AG08395 (cell line): ENCODE measurements at places on chromosomes 5 and 9.

- DNase-seq: no peak
These were observed 26.6 kb downstream of the NEK6 start for GRCh38 chr9:124284237-124284831.

DNA sequence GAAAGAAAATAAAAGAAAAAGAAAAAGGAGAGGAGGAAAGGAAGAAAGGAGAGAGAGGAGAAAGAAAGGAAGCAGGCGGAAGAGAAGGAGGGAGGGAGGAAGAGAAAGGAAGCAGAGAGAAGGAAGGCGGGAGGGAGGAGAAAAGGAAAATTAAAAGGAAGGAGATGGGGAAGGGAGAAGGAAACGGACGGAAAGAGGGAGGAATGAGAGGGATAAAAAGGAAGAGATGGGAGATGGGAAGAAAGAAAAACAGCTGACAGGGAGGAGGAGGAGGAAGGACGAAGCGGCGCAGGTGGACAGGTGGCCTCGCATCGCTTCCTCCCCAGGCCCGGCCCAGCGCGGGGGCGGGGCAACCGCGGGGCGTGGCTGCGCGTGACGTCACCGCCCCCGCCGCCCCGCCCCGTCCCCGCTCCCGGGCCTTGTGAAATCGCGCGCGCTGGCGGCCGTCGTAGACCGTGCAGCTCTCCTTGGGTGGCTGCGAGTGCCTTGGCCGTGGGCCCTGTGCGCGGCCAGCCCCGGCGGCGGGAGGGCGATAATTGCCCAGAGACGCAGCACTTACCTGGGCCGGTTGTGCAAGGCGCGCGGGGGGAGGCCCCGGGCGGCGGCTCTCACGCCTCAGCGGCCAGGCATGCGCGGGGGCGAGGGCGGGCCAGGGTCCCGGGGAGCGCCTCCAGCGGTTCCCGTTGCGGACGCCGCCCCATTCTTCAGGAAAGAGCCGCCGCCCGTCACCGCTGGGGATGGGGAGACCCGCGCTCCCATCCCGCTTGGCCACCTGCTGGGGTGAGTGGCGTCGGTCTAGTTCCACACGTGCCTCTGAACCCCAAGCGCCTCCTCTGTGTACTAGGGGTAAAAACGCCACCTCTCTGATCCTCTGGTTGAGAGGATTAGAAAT lies 49.6 kb upstream of the FOXE1 start:
- DNase-seq: peak; percentile 85

- DNase-seq: no peak
These were observed 40.0 kb downstream of the NACC2 start for GRCh38 chr9:136054798-136055714.

DNA sequence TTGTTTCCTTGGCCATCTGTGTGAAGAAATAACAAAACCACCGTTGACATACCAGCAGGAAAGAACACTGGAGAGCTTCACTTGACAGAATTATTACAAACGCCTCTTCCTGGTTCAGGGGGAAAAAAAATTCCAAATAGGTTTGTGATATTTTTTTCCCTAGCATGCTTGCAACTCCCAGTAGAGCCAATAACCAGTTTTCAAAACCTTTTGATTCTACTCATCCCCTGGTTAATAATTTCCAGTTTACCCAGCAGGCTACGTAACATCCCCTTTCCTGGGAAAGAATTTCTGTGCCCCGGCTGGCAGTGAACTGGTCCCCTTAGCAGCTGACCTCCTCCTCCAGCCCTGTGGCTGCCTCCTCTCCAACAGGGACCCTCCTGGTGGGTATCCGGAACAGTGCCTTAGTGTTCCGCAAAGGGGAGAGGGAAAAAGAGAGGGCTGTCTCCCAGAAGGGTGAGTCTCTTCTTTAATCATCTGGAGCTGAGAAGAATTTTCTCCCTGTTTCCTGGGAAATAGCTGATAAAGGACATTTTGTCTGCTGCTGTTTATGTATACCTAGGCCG lies 72.8 kb upstream of the BOD1 start:
- DNase-seq: no peak

DNA sequence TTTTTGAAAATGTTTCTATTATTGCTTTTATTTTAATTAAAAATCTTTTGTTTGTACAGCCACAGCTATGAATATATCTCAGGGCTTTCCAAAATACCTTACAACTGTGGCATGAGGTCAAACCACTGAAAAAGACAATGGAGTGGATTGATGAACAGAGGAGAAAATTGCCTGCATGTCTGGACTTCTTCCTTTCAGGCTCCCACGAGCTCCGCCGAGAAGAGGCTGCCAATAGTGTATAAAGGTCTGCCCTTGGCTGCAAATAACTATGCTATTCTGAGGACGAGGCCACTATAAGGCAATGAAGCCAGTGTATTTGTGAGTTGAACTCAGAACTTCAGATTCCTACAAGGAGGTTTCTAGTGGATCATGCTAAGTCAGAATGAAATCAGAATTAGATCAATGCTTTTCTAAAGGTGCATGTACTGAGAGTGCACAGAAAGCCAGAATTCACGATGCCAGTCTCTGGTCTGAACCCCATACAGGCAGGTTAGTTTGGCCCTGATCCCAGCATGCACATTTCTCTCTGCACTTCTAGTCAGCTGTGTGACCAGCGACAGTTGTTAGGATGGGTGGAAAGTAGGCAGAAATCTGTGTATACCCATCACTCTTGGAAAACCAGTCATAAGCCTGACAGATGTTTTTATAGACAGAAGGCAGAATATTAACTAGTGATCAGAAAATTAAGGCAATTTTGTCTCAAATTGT lies 42.7 kb upstream of the PLPP1 start:
- peak; percentile 26 for DNase-seq

- DNase-seq: no peak
These were observed 143.5 kb downstream of the OLFM1 start for GRCh38 chr9:135230817-135231520.

DNA sequence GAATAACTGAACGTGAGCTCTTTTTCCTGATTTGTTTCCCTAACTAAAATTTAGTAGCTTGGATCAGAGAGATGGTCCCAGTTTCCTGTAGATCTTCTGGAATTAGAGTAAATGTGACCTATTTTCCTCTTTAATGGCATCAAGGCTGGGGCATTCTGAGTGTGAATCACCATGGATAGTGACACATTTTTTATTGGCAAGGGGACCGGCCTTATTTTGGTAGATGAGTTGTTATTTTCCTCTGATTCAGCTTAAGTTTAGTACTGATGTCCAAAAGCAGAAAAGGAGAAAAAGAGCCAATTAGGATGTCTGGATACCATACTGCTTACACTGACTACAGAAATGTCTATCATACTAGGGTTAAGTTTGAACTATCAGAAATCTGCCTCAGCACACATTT lies 68.1 kb downstream of the RNF38 start:
- DNase-seq: peak; percentile 56

DNA sequence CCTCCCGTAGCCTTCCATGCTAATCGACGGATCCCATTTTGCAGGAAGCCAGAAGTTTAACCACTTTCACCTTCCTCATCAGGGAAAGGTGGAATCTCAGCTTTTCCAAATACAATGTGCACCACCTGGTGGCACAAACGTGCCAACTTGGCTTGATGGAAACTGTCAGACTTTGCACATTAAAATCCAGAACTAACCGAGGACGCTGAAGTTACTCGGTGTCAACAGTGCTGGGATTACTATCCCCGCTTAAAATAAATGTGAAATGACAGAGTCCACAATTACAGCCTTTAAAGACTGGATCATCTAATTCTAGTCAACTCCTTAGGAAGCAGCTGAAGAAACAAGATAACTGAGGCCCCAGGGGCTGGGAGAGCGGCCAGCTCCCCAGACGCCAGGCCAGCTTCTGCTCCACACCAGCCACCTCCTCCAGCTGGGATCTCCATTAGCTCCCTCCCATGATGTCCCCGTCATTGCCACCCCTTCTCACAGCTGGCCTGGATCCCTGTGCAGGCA lies 50.1 kb upstream of the RETREG1 start:
- no peak for DNase-seq

DNA sequence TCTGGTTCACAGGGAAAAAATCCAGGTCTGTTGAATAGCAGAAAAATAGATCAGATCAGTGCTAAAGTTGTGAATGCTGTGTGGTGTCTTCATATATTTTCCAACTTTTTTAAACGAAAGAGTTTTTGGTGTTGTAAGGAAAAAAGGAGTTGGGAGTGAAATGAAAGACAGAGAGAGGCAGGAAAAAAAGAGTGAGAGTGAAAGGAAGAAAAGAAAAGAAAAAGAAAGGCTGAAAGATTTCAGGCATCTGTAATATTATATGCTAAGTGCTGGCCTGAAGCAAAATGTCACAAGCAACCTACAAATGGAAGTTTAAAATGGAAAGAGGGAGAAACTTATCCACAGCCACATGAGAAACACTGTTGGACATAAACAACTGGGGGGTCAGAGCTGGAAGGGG lies 124.4 kb downstream of the EBF1 start:
- no peak for DNase-seq

GRCh38 chr5:38036765-38037164 lies 196.9 kb upstream of the GDNF start:
- no peak for DNase-seq

DNA sequence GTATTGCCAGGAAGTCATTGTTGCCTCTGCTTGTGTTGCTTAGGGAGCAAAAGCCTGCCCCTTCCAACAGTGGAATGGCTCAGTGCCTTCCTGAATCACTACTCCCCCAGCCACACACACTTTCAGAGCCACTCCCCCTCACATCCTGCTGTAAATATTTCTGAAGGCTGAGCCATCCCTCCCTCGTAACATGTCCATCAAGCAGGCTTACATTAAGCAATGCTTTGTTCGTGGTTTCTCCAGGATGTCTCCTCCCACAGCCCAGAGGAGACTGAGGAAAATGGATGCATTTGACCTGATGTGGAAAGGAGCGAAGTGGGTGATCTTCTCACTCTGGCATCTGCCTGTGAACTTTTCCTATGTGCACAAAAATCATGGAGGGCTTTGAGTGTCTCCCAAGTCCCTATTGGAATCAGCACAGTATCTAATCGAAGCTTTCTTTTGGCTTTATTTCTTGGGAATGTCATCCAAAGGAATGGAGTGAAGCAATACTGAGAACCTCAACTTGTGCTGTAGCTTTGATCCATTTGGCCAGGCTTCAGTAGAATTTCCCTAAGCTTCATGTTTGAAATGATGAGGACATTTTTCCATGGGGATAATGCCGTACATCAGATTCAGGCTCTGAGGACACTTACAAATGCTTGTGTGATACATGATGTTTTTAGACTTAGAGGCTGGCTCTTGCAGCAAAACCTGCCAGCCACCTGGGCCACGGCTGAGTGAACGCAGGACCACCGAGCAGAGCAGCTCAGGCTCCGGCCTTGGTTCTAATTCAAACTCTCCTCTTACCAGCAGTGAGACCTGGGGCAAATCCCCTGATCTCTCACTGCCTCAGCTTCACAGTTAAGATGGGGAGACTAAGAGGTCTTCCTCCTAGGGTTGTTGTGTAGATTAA lies 389.1 kb downstream of the ENC1 start:
- DNase-seq: peak; percentile 87

DNA sequence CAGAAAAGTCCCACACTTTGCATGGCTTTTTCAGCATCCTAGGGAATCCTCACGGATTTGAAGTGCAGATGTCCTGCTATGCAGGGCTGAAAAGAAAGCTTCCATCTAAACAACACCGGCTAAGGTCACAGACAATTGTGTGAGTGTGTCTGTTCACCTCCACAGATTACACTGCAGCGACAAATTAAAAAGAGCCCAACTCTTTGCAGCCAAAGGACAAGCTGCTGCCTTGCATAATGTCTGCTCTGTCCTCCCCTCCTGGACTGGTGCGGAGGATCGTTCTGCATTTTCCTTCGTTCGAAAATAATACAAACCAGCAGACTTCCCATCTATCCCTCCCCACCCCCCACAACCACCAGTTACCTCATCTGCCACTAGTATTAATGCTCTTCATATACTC lies 169.1 kb downstream of the MED27 start:
- DNase-seq: no peak

- DNase-seq: no peak
These were observed 161.3 kb downstream of the RFK start for GRCh38 chr9:76232861-76233489.

- DNase-seq: no peak
These were observed 274.7 kb downstream of the ELAVL2 start for GRCh38 chr9:23551311-23551721.

DNA sequence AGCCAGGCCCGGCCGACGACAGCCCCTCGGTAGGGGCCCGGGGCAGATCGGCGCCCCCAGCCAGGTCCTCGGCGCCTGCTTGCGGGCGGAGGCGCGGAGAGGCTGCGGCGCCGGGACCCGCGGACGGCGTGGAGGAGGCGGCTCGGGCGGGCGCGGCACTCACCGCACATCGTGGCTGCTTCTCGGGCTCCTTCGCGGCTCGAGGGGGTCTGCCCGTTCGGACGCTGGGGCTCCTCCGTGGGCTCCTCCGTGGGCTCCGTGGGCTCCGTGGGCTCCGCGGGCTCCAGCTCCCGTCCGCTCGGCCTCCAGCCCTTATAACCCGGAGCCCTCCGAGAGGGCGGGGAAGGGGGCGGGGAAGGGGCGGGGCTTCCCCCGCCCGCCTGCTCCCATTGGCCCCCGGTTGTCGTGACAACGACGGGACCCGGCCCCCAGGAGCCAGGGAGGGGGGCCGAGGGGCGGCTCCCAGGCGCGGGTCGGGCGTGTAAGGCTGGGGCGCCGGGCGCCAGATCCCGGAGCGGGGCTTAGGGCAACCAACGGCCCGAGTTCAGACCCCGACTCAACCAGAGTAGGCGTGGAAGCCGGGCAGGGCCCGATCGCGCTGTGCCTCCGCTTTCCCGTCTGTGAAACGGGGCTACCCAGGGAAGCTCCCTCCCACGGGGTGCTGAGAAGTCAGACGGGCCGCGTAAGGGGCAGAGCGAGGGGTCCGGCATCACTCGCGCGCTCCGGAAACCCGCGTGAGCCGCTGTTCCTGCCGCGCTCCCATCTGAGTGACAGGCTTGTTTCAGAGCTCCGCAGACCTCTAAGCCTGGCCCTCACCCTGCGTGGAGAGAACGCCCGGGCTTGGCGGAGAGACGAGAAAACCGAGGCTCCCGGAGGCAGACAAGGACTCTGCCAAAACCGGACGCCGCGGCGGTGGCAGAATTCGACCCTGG lies at the start of gene GFPT2:
Gene GFPT2, minus strand, starts transcription at position 289 of the 932 bp plus-strand sequence. Its CDS starts 119 bp downstream, at position 170.
- peak; percentile 99 for DNase-seq

GRCh38 chr9:127066060-127066850 lies 56.2 kb downstream of the ANGPTL2 start:
- DNase-seq: no peak
